ENCODE measurements at places on chromosomes 11 and 22. TPM values are rescaled to one million over a fixed set of nuclear protein-coding genes. Genes with fewer than 3 reads are reported as not detected.

Gene UCP3
- 0.33 TPM for total RNA-seq

Gene ZNF214
- total RNA-seq = 0.76 TPM

Gene USP2
- not detected for total RNA-seq

Gene YPEL4
- 0.29 TPM for total RNA-seq

Gene ANKRD13D
- total RNA-seq = 25.5 TPM

Gene SLC22A6
- not detected for total RNA-seq

Gene GNB1L
- total RNA-seq = 6.9 TPM

Gene P2RY6
- total RNA-seq = 0.29 TPM

Gene ANO1
- 0.19 TPM for total RNA-seq

Gene RPS6KB2
- total RNA-seq = 44.4 TPM

Gene LMO2
- 50.6 TPM for total RNA-seq

Gene PRRG4
- 0.33 TPM for total RNA-seq

Gene SYT9
- 2.6 TPM for total RNA-seq

Gene NXPE2
- not detected for total RNA-seq

All from vein endothelial cell (primary cell).